ENCODE measurements at places on chromosomes 6 and 20.

GRCh38 chr6:139518556-139519091 lies 144.2 kb upstream of the CITED2 start:
- DNase-seq, result no peak

GRCh38 chr20:47501116-47501481 lies 588 bp upstream of the NCOA3 start:
- no peak for DNase-seq

DNA sequence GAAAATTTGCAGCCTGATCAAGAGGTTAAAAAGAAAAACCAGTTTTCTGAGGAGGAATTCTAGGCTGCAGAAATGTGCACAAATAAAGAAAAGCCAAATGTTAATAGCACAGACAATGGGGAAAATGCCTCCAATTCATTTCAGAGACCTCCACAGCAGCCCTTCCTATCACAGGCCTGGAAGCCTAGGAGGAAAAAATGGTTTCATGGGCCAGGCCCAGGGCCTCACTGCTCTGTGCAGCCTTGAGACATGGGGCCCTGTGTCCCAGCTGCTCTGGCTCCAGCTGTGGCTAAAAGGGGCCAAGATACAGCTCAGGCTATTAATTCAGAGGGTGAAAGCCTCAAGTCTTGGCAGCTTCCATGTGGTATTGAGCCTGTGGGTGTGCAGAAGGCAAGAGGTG lies 18.9 kb downstream of the AHI1 start:
- no peak for DNase-seq

DNA sequence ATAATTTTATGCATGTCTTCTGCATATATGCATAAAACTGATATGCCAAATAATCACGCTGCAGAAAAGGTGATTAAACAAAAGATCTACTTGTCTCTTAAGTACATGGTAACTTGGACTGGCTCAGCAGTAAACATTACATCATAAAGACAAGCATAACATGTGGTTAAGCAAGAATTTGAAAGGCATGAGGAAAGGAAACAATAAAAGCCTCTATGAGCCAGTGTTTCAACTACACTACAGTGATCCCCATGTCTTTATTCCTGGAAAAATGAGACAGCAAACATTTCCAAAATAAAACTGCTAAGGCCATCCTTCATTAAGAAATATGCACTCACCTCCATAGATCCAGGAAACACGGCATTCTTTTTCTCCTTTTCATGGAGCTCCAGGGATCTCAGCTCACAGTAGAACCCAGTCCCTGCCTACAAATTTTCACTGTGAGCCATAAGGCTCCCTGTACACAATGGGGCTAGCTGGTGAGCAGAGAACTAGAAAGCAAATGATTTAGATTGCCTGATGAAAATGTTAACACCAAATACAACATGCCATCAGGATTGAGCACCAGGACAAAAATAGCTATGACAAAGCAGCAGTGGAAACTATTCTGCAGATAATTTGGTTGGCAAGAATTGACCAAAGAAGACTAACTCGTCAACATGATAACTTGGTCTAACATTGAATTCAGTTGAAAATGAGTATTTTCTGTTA lies 156.1 kb downstream of the COL21A1 start:
- DNase-seq, result no peak

GRCh38 chr6:16450285-16450684 lies 211.9 kb downstream of the GMPR start:
- DNase-seq, result no peak
